ENCODE measurements at places on chromosomes 1 and 21. TPM values are rescaled to one million over a fixed set of nuclear protein-coding genes. Genes with fewer than 3 reads are reported as not detected.

- DNase-seq: no peak
Measured at GRCh38 chr1:238345837-238346236, 455.1 kb upstream of the ZP4 start.

- DNase-seq: no peak
Measured at GRCh38 chr1:159964144-159964543, 10.1 kb upstream of the SLAMF9 start.

DNA sequence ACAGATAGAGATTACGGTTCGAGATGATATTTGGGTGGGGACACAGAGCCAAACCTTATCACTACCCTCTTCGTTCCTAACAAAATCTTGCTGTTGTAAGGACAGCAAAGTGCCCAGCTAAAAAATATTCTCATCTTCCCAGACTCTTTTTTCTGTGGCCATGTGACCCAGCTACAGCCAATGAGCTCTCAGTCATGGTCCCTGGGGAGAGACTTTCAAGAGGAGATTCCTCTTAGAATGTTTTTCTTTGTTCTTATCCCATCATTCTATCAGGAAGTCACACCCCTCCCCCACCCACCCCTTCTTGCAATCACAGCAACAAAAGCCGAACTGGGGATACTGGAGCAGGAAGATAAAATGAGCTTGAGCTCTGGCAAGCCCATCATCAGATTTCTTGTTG, 247.1 kb downstream of the CHRM3 start:
- DNase-seq: no peak

DNA sequence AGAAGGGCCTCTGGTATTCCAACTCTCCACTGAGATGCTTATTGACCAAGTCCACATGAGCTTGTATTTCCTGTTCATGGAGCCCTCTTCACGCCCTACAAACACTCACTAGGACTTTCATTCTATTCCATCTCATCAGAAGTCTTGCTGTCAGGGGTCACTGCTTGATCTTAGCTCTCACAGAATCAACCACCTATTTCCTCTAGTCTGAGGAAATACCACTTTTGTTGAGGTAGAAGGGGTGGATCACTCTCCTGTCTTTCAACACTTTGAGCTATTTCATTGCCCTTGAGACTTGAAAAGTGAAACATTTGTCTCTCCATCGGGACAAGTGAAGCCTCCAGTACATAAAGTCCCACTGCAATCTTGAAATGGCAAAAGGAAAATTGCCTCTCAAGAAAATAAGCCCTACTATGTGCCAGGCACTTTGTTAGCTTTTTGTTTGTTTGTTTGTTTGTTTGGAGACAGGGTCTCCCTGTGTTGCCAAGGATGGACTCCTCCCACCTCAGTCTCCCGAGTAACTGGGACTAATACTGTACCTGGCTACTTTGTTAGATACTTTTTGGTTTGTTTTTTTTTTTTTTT, 19.8 kb upstream of the FAM110D start:
- DNase-seq: no peak

- no peak for DNase-seq
Measured at GRCh38 chr1:175402336-175402735, 209.8 kb upstream of the KIAA0040 start.

DNA sequence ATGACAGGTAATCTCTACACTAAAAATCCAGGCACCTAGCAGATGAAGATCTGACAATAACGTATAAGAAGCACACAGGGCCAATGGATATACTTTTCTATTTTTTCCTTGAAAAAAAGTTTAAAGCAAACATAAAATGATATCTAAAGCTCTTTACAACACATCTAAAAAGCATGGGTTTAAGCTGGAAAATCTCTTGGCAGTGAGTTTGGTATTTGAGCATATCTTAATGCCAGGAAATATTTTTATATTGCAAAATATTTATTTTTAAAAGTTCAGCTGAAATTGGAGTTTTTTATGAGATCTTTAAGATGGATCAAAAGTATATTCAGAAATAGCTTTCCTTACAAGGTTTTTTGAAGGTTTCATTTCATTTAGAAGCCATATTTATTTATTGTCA, 40.5 kb downstream of the SLC5A9 start:
- no peak for DNase-seq

GRCh38 chr1:223811634-223812101, 34.1 kb downstream of the TP53BP2 start:
- no peak for DNase-seq

DNA sequence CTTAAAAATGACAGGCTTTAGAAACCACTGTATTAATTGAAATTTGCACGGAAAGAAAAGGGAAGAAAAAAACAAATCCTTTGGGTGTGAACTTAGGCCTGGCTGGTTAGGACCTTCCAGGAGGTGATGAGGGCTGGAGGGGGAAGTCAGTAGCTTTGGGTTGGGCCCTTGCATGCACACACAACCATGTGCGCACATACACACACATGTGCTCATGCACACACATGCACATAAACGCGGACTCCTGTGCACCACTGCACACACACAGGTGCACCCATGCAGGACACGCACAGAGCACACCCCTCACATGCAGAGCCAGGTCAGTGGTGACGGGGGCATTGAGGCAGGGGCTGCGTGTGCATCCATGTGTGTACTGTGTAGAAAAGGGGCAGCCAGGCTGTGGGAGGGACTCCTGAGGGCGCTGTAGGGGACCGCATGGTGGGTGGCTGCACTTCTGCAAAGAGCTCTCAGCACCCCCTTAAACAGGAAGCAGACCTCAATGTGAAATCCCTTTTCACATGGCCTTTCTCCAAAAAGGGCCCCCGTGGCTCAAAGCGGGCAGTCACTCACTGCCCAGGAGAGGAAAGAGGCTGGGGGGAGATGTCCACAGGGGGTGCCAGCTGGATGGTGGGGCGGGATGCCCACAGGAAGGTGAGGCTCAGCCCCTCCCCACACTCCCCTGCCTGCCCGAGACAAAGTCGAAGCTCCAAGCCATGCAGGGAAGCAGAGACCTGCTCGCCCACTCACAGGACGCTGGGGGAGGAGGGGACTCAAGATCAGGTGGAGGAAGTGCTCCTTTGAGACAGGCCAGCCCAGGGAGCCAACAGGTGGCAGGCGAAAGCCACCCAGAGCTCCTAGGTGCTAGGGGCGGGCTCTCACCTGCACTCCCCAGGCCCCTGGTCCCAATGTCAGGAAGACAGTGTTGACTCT, 95.2 kb downstream of the ITPKB start:
- DNase-seq: no peak

- no peak for DNase-seq
Measured at GRCh38 chr1:25066256-25066655, 136.2 kb upstream of the RUNX3 start.

DNA sequence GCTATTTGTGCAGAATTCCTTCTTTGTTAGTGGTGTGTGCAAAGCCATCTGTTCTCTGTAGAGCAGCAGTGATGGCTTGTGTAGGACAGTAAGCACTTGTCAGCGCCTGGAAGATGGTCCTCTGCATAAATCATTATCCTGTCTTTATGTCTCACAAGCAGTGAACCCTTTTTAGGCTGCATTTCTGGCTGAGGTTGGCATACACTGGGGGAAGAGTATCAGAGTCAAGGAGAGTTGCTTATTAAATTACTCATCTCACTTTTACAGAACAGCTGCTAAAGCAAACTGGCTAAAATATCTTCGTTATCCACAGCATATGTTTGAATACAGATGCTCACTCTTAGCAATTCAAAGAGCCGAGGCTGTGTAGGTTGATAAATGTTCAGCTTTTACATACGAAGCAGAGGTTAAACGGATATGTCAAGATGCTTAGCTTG, 54.6 kb upstream of the NCAM2 start:
- DNase-seq: peak; percentile 3

- no peak for DNase-seq
Measured at GRCh38 chr1:58881471-58881994, 97.7 kb upstream of the JUN start.

DNA sequence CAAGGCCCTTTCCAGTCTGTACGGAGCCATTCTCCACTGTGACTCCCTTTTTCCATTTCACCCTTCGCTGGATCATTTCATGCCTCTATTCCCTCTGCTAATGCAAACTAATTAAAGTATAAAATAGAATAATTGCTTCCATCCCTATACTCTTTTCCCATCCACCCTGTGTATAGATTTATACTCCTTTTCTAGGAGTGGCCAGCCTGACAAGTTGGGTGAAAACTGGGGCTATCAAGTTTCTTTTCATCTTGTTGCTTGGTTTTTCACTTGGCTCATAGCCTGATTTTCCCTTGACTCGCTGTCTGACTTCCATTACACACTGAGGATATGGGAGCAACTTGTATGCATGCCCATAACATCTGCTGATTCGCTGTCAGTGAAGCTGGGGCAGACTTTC, 107.0 kb downstream of the PLXNA2 start:
- DNase-seq: no peak

DNA sequence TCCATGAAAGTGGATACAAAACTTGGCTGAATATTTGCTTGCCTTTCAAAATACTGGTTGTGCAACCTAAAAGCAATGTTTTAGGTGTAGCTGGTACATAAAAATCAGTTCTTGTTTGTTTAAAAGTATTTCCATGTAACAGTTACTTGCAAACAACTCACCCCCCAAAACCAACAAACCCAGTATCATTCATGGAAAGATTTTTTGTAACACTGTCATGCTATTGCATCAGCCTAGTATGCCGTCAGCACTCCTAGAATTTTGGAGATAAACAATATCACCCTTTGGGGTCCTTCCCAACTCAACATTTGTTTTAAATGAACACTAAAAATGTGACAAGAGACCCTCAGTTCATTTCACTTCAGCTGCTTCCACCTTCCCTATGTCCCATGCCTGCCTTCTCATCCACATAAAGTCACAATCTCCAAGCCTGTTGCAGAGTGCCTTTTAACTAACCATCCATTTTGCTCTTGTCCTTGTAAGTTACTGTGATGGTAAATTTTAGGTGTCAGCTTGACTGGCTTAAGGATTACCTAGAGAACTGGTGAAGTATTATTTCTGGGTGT, 425.3 kb downstream of the DUSP10 start:
- no peak for DNase-seq

- DNase-seq: no peak
Measured at GRCh38 chr1:152735648-152736047, 22.2 kb upstream of the KPRP start.

DNA sequence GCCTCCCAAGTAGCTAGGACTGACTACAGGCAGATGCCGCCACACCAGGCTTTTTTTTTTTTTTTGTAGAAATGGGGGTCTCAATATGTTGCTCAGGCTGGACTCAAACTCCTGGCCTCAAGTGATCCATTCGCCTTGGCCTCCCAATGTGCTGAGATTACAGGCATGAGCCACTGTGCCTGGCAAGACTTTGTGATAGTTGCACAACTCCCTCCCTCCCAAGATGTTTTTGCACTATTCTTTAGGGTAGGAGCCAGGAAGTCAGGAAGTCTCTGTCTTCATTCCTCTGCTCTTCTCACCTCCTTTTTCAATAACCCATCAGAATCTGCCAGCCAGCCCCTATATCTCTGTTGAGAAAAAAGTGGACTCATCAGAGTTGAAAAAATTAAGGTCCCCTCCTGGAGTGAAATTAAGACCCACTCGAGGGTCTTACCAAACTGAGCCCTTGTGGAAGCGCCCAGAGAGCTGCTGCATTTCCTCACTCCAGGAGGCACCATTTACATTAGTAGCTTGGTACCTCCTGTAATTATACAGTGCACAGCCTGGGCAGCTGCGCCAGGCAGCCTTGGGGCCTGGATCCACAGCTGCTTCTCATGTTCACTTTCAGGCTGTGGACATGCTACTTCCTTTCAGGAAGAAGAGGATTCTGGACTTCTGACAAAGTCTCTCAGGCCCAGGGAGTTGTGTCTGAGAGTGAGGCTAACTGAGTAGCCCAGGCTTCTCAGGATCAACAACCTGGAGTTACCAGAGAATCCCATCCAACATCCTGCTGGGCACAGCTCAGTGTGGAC, 24.0 kb downstream of the TCEA3 start:
- no peak for DNase-seq

DNA sequence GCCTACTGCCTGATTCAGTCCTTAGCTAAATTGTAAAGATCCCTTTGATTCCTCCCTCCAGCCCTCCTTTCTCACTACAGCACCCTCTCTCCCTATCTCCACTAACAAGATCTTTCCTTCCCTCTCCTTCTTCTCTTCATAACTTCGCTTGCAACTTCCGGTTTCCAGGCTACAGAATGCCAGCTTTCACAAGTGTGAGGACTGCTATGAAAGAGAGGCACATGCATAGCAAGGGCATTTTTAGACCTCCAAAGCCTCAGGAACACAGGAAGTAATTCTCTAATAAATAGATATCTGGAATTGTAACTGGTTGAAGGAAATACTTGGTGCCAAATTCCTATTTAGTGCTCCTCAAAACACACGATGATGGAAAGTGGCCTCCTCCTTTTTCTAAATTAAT, 196.7 kb downstream of the HLX start:
- no peak for DNase-seq

- no peak for DNase-seq
Measured at GRCh38 chr1:39711104-39711965, 20.1 kb upstream of the HPCAL4 start.

DNA sequence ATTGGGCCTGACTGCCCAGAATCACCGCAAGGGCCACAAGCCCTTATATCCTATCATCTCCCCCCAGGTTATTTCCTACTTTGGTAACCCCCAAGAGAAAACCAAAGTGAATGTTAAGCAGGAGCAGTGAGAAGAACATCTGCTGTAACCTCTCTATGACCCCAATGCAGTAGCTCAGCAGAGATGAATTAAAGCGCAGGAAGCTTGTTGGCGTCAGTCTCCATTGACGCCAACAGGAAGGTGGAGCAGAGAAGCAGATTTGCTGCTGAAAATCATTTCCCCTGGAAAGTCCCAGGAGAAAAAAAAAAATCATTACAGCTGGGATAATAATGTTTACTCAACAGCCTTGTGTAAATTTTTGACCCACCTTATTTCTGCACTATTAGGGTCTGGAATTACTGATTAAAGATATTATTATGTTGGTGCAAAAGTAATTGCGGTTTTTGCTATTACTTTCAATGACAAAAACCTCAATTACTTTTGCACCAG, 33.2 kb upstream of the FAM163A start:
- DNase-seq: no peak

Gene PLK3
- 10.2 TPM for total RNA-seq

Gene LEMD1
- total RNA-seq: 2.4 TPM

Gene VCAM1
- 16.3 TPM for total RNA-seq

Gene CFAP141
- total RNA-seq: not detected

Gene HNRNPCL4
- not detected for total RNA-seq

Gene TMCO4
- total RNA-seq: 0.82 TPM

Gene SPRR5
- total RNA-seq: not detected

Gene FLG
- total RNA-seq: under 0.01 TPM

Gene SRP9
- 368 TPM for total RNA-seq

Gene ZSCAN20
- total RNA-seq: 7.3 TPM

Gene RGS8
- 39.5 TPM for total RNA-seq

Gene CITED4
- total RNA-seq: under 0.01 TPM

Gene GCSAML
- 0.41 TPM for total RNA-seq

Gene RASAL2
- 28.9 TPM for total RNA-seq
